NCI-H524 treated with DMSO at 0.1 percent for 48 hours (cell line): ENCODE measurements at places on chromosomes 12 and 14.

- no peak for DNase-seq
Measured at GRCh38 chr14:42872786-42873185, 1266.1 kb downstream of the LRFN5 start.

DNA sequence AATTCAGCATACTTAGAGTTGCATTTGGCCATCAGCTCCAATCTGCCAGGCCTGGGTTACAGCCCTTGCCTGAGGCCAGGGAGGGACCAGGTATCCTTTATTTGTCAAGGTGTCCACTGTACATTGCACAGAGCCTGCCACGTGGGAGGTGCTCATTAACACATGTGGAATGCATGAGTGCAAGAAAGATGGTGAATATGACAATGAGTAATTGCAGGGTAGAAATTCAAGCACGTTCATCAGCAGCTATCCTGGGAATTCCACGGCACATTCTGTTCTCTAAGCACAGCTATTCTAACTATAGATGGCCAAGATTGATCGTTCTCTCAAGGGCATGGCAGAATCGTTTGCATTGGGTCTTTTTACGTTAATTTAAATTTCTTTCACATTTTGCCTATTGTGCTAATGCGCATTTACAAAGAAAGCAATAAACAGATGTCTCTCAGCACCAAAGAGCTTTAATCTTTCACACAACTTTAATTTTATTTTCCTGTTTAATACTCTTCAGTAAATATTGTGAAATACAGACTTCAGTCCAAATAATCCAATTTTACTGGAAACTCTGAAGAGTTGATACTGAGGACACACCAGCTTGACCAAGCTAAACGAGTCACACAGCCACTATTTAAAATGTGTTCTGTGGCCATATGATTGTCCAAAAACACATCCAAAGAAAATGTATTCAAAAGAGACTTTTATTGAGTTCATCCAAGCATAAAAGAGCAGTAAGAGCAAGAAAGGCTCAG is 1025.7 kb upstream of the TMEM132C start:
- DNase-seq: no peak

DNA sequence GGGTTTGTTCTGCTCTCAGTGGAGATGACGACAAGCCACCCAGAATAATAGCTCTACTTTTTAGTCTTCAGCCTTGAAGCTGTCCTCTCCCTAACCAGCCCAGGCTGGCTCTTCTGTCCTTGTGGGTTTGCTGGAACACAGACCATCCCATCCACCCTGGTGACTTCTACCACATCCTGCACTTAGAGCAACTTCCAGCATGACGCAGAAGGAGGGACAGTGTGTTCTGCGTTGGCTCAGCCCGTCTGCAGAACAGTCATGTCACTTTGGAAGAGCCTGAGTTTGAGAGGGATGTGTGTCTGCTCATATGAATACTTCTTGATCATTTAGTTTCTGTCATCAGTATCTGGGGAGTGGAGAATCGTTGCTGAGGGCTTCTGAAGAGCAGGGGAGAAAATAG is 198.0 kb downstream of the CACNA1C start:
- DNase-seq: no peak

- no peak for DNase-seq
Measured at GRCh38 chr12:92019491-92020277, 126.0 kb downstream of the BTG1 start.

GRCh38 chr12:12486661-12487240 is 75.9 kb downstream of the DUSP16 start:
- DNase-seq: no peak

DNA sequence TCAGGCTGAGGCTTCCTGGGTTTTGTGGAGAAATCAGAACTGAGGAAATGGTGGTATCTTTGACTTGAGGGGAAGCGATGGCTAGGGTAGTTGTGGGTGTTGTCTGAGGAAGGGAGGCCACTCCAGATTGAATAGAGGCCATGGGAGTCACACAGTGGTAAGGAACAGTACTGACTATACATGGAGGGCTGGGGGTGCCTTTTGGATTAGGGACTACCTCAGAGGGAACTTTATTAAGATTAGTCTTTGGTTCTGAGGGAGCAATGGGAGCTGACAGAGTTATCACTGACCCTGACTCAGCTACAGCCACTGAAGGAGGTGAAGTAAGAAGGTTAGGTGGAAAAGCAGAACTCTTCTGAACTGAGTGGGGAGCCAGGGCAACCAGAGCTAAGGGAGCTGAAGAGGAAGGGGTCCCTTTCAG is 4.4 kb downstream of the NACA start:
- no peak for DNase-seq

GRCh38 chr12:12428047-12428446 is 71.2 kb downstream of the BORCS5 start:
- peak; percentile 0 for DNase-seq

DNA sequence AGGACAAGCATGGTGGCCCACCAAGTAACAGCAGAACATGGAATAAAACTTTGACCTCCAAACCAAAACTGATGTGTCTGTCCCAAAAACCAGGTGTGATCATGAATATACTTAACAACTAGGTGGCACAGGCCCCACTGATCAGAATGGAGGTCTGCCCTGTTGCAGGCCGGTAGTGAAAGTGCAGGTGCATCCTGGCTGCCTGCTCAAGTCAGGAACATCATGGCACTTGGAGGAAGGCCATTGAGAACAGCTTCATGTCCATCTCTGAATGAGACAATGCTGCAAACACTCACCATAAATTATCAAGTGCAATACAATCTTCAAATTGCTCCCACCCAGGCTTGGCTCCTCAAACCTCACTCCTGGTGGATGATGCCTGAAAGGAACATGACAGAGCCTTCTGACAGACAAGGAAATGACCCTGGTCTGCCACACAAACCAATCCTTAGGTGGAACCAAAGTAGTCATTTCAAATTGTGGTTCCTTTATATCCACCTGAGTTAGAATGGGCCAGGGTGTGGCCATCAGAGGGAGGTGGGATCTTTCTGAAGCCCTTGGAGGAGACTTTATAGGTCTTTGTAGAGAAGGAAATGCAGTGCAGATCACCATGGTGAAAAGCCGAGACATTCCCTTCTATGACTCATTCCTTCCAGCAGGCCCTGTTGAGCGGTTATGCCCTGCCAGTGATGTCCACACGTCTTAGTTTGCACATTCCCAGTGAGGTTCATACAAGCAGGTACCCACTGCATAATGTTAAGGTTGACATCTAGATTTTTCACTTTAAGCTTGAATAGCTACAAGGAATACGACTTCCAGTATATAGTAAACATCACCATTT is 36.0 kb downstream of the EGLN3 start:
- DNase-seq: no peak

GRCh38 chr12:40647651-40648050 is 44.6 kb upstream of the CNTN1 start:
- DNase-seq: no peak

DNA sequence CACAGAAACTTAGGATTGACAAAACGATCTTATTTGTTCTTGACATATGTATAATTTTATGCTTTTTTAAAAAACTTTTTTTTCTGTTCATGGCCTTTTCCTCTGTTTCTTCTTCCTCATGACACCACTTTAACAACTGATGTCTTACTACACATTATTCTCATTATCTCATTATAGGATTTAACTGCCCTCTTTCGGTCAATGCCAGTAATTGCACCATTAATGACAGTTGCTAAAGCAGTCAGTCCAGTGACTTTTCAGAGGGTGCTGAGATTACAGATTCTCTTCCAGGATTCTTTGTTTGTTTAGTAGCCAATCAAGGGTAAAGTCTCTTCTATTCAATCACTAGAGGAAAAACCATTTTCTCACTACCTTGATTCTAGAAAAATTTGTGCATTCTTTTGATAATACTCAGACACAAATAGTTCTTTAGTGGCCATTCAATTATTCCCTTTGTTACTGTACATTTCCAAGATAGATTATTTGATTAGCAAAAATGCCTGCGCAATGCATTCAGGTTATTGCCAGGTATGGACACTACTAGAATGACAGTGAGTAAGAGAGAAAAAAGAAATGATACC is 50.1 kb downstream of the KLRG1 start:
- peak; percentile 1 for DNase-seq

DNA sequence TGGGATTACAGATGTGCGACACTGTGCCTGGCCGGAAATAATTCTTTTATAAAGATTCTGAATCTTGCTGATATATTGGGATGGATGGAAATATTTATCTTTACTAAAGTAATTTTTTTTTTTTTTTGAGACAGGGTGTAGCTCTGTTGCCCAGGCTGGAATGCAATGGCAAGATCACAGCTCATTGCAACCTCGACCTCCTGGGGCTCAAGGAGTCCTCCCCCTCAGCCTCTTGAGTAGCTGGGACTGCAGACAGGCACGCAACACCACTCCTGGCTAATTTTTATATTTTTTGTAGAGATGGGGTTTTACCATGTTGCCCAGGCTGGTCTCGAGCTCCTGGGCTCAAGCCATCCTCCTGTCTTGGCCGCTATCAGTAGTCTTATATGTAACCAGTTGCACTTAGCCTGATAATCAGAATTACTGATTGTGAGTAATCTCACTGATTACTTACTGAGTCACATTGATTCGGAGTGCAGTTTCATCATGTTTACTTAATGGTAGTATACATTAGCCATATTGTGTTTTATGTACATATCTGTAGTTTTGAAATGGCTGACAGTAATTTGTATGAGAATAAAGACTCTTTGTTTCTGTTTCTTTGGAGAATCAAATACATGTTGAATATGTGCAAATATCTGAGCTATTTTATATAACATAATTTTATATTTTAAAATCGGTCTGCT is 50.4 kb upstream of the LRTM2 start:
- no peak for DNase-seq

- DNase-seq: no peak
Measured at GRCh38 chr12:65184176-65184857, 14.9 kb downstream of the LEMD3 start.

- DNase-seq: no peak
Measured at GRCh38 chr14:56945291-56945690, 135.0 kb upstream of the OTX2 start.
